Stimulated activated CD4-positive, alpha-beta T cell treated with anti-CD3 and anti-CD28 coated beads, Interleukin-4, amount 100 ng/mL, for 24 hours (primary cell): ENCODE measurements at places on chromosomes 5 and 9.

GRCh38 chr9:113178087-113178486 lies 27.3 kb downstream of the SLC31A2 start:
- no peak for DNase-seq

GRCh38 chr5:175555168-175555785 lies 76.9 kb downstream of the SFXN1 start:
- no peak for DNase-seq

GRCh38 chr5:76942581-76942980 lies 10.3 kb upstream of the CRHBP start:
- DNase-seq = no peak

- no peak for DNase-seq
Observed at GRCh38 chr9:107755246-107755645, 265.7 kb upstream of the KLF4 start.

GRCh38 chr5:73989956-73990355 lies 364.0 kb downstream of the ARHGEF28 start:
- no peak for DNase-seq

DNA sequence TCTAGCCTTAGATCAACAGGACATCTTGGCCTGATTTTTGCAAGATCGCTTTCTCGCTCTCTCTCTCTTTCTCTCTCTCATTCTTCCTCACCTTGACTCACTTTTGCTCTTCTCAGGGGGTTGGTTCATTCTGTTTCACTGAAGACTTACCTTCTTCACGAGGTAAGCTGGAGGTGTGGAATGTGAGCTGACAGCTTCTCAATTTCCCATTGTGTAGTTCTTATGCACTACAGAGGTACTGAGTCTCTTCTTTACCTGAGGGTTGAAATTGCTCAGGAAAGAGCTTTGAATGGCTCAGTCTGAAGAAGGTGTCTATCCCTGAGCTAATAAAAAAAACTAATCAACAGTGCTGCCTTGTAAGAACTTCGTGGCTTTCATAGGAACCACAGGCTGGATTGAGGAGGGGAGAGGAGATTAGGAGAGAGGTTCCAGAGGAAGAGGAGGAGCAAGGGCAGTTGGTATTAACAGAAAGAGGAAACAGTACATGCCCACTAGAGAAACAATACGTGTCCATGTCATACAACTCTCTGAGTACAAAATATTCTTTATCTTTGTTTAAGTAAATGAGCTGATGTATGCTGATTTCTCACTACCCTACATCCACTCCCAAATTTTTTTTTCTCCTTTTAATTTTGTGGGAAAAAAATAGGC lies 192.2 kb downstream of the TMEM167A start:
- no peak for DNase-seq

- DNase-seq = peak; percentile 58
Observed at GRCh38 chr5:157602505-157602904, 26.9 kb upstream of the ADAM19 start.

DNA sequence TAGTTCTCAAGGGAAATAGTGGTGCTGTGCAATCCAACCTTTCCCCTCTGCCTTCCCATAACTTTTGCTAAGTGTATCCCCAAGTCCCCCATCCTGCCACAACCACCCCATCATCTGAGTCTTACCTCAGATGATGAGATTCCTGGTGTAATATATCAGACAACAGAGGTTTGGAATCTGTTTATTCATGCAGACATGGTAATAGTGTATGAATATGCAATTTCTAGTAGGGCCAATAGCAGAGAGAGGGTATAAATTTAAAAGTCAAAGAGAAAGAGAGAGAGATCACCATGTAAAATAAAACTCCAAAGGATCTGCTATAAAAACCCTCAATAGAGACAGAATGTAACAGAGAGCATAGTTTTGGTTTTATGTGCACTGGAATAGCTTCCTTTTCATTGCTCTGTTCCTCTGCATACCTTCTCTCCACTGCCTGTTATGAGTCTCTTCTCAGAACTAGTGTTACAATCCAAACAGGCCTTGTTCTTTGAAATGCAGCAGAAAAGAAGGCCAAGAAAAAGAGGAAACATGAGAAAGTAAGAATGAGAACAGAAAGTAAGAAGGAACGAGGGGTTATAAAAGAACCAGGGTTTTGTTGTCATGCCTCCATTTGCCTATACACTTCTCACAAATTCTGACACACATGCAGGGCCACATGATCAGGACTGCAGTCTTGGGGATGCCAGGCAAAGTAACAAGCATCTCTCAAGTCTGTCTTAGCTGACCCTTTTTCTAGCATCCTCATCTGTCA lies 278.0 kb downstream of the CETN3 start:
- DNase-seq = no peak

DNA sequence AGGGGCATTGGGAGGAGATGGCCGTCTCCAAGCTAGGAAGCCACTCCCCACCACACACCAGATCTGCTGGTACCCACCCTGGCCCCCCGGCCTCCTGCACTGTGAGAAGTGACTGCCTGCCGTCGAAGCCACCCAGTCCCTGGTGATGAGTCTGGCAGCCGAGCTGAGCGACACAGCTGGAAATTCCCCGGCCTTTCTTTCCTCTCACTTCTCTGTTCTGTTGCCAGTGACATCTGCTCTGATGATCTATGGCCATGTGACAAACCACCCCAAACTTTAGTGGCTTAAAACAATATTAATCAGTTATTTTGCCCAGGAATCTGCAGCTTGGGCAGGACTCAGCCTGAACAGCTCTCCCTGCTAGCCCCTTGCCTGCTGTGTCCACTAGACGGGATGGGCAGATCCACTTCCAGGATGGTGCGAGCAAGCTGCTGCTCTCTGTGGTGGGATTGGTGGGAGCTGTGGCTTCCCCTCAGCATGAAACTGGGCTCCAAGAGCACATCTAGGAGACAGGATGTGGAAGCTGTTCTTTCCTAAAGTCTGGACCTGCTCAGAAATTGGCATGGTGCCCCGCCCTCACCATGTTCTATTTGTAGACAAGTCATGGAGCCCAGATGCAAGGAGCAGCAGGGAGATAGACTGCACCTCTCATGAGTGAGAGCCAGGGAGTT lies 211.2 kb downstream of the GADD45G start:
- DNase-seq = no peak

GRCh38 chr5:159337016-159337955 lies 7.0 kb upstream of the IL12B start:
- peak; percentile 49 for DNase-seq

DNA sequence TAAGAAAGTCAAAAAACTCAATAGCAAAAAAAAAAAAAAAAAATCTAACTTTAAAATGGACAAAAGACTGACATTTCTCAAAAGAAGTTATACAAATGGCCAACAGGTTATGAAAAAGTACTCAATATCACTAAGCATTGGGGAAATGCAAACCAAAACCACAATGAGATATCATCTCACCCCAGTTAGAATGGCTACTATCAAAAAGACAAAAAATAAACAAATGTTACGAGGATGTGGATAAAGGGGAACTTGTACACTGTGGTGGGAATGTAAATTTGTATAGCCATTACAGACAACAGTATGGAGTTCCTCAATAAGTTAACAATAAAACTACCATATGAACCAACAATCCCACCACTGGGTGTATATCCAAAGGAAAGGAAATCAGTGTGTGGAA lies 37.2 kb downstream of the ENC1 start:
- DNase-seq = no peak

DNA sequence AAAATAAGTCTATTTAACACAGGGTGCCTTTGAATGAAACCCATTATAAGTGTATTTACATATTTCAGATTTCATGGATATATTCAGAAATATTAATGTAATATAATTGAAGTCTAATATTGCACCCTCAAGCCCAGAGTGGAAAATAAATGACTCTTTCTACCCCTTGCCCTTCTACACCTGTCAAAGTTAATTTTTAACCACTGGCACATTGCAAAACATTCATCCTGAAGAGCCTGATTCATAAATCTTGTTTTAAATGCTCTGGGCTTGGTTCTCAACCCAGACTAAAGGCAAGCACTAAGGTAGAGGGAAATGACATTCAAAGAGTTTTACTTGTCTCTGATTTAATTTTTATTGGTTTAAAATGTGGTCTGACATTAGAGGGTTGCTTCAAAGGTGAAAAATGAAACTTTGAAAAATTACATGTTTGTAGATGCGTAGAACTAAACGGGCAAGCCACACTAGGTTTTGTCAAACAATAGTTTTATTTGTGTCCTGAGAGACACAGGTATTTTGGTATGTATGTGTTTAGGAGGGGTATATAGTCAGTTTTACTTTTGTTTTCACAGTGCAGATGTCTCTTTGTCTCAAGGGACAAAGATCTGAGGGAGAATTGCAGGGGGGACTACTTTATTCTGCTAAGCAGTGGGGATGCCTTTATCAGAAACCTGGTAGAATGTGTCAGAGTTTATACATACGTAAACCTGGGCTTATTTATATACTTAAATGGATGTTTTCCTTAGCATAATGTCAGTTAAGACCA lies 69.7 kb downstream of the PIK3R1 start:
- no peak for DNase-seq

DNA sequence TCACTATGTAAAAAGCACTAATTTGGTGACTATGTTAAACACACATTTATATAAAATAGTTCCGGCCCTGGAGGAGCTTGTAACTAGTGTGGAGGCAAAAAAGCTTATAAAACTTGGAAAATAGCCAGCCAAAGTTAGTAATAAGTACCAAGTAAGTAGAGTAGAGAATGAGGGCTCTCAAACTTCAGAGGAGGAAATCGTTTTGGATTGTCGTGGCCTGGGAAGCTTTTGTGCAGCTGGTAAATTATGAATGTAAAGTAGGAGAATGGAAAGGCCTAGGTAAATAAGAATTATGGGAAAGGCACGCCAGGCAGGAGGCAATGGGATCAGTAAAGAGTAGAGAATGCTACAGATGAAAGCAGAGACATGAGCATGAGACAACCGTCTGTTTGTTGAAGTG lies 832.7 kb upstream of the ZNF608 start:
- DNase-seq = no peak

DNA sequence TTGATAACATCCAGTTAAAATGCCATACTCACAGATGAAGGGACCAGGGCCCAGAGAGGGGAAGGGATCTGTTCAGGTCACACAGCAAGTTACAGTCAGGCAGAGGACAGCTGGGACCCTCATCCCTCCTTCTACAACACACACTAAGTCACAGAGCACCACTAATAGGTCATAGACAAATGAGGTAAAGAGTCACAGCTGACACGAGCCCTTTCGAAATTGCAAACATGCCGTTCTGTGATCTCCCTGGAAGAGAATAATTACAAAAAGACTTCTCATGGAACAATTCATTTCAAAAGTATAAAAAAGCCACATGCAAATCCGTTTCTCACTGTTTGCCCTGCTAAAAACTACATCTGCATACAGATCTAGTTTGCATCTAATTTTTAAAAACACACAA lies 15.5 kb downstream of the IGFBPL1 start:
- no peak for DNase-seq

GRCh38 chr5:93875693-93876092 lies 134.3 kb upstream of the POU5F2 start:
- no peak for DNase-seq

DNA sequence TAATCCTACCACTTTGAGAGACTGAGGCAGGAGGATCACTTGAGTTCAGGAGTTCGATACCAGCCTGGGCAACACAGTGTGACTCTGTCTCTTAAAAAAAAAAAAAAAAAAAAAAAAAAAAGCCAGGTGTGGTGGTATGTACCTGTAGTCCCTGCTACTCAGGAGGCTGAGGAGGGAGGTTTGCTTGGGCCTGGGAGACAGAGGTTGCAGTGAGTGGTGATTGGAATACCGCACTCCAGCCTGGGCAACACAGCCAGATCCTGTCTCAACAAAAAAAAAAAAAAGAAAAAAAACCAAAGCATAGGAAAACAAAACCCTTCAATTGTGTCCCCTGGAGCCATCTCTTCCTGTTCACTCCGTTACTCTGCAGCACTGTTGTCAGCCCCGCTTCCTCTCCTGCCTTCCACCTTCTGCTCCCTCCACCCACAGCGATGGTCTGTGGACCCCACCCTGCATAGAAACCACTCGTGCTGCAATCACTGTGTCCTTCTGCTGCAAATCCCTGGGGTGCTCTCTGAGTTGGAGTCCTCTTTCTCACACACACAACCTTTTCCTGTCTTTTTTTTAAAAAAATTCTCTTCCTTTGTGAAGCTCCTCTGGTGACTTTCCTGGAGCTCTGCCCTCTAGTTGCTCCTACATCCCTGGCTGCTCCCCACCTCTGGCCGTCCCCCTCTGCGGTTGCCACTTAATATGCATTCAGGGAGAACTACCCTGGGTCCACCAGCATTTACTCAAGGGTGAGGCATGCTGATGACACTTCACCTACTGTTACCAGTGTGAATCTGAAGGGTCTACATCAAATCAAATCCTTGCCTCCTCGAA lies 22.2 kb downstream of the CCT5 start:
- DNase-seq = no peak

DNA sequence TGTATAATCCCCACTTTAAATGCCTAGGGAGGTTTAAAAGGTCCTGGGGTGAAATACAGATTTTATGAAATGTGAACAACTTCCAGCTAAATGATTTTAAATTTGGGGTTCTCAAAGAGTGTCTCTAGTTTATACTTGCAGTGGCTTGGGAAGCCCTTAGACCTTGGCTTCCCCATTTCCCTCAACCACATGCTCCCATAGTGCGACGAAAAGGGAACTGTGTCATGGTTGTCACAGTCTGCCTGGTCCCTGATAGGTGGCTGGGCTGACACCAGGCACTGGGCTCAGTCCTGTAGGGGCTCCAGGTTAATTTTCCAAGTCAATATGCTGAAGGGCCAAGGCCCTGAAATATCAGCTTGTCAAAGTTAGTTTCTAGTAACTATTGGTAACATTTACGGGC lies 10.4 kb upstream of the CXCL14 start:
- no peak for DNase-seq

DNA sequence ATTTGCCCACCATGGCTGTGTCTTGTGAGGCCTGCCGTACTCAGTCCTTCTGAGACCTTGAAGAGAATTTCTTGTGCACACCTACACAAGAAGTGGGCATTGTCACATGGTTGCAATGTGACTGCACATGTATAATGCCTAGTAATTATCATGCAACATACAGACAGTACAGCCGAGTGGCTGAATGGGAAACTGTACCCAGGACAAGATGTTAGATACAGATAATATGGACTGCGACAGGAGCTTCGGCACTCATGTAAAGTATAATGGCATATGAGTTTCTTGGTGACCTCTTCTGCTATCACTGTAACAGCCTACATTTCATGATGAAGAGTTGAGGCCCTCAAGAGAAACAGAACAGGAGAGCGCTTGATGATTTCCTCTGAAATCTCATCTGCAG lies 4.8 kb upstream of the PRKACG start:
- DNase-seq = no peak

DNA sequence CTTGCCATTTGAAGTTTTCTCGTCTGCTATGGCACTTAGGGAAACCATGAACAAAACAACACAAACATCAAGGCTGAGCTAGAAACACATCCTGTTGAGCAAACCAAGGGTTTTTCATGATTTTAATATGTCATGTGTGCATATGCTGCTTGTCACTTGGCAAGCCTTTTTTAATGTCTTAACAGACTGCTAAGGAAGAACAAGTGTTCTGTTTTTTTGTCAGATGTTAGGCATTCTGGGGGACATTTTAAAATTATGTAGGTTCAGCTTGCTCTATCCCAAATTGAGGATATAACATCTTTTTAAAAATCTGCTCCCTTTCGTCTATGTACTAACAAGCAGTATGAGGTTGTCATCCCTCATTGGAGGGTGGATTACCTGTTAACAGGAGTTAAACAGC lies 150.3 kb downstream of the HTR1A start:
- DNase-seq = no peak
